ENCODE measurements at places on chromosomes 13 and 19.

DNA sequence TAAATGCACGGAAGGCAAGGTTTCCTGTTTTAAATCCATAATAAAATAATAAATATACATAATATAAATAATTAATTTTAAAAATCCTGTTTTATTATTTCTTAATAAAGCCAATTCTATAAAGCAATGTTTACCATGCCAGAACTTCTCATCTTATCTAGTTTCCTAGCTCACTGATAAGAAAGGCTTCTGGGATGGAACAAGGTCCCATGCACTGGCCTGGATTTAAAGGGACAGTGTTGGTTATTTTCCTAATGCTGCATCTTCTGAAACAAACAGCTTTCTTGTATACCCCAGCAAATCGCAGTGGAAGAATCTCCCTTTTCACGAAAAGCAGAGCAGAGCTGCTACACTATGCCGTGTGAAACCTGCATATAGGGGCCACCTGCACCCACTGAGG is 68.8 kb downstream of the LNX2 start:
- no peak for DNase-seq

GRCh38 chr13:30832845-30833332 is 73.2 kb upstream of the MEDAG start:
- DNase-seq = no peak

- DNase-seq = peak; percentile 39
Measured at GRCh38 chr13:114222461-114222968, 12.2 kb upstream of the CDC16 start.

- no peak for DNase-seq
Measured at GRCh38 chr19:13094771-13095392, 7.8 kb downstream of the LYL1 start.

- DNase-seq = no peak
Measured at GRCh38 chr19:58538257-58539168, 5.4 kb upstream of the TRIM28 start.

DNA sequence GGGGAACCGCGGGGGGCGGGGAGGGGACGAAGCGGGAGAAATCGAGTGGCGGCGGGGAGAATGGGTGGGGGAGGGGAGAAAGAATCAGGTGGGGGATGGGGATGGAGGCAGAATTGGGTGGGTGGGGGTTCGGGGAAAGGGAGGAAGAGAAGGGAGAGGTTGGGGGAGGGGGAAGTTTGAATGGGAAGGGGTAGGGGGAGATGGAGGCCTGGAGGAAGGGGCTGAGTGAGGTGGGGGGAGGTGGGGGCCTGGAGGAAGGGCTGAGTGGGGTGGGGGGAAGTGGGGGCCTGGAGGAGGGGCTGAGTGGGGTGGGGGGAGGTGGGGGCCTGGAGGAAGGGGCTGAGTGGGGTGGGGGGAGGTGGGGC is 403 bp upstream of the ADAMTS10 start:
- no peak for DNase-seq

Measured in fibroblast of lung (primary cell).